ENCODE measurements at places on chromosomes 3 and 15. TPM values are rescaled to one million over a fixed set of nuclear protein-coding genes. Genes with fewer than 3 reads are reported as not detected.

- H3K4me1 ChIP-seq: no peaks in the 10 kb centered on the region
- DNase-seq: no peak
- no peaks in the 10 kb centered on the region for H3K36me3 ChIP-seq
- no peaks in the 10 kb centered on the region for H3K27me3 ChIP-seq
- H3K4me3 ChIP-seq: no peak overlapping the region
These were observed 312.9 kb upstream of the RASGRP1 start for GRCh38 chr15:38877471-38877870.

DNA sequence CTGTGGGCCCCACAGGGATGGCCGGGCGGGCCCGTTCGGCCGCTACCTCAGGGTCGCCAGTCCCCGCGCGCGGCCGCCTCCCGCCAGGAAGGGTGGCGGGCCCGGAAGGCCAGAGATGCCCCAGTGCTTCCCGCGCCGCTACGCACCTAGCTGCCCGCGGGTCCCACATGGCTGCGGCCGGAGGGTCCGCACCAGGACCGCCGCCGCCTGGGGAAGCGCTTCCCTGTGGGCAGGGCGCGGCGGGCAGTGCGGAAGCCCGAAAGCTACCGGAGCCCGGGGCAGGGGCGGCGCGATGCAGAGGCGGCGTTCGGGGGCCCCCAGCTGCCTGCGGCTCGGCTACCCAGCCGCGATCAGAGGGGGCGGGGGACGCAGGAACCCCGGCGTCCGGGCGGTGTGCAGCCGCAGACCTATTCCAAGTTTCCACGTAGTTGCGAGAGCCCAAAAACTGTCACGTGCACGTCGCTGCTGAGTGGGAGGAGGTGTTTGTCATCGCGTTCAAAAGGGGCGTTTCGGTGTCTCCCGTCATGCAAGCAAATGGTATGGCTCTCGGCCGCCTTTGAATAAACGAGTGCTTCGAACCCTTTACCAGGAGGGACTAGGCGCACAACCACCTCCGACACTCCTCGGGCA lies at the start of gene TRANK1:
TRANK1 (minus strand) TSS at position 414 of the 630 bp plus-strand sequence; CDS start at position 169, 245 bp downstream.
- H3K27ac ChIP-seq: no peak within 1 kb of the TSS
- H3K36me3 ChIP-seq: no peaks in the 10 kb centered on the region
- DNase-seq: peak; percentile 71
- H3K4me3 ChIP-seq: peak within 1 kb of the TSS; percentile 70

- no peak overlapping the region for H3K4me3 ChIP-seq
- no peak for DNase-seq
- H3K36me3 ChIP-seq: no peaks in the 10 kb centered on the region
- H3K27ac ChIP-seq: no peak overlapping the region
- peaks cover 30% of the 10 kb centered on the region for H3K4me1 ChIP-seq
These were observed 175.3 kb upstream of the FEZF2 start for GRCh38 chr3:62548528-62549205.

The CKMT1A gene
- 31.1 TPM for polyA plus RNA-seq
